ENCODE measurements at places on chromosomes 4 and X.

- DNase-seq: no peak
Observed at GRCh38 chr4:55736605-55737183, 82.9 kb upstream of the EXOC1L start.

GRCh38 chr4:5843573-5844530 lies 49.0 kb downstream of the CRMP1 start:
- DNase-seq: no peak

DNA sequence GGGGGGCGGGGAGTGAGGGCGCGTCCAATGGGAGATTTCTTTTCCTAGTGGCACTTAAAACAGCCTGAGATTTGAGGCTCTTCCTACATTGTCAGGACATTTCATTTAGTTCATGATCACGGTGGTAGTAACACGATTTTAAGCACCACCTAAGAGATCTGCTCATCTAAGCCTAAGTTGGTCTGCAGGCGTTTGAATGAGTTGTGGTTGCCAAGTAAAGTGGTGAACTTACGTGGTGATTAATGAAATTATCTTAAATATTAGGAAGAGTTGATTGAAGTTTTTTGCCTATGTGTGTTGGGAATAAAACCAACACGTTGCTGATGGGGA lies 1.1 kb downstream of the HTT start:
- DNase-seq: no peak

DNA sequence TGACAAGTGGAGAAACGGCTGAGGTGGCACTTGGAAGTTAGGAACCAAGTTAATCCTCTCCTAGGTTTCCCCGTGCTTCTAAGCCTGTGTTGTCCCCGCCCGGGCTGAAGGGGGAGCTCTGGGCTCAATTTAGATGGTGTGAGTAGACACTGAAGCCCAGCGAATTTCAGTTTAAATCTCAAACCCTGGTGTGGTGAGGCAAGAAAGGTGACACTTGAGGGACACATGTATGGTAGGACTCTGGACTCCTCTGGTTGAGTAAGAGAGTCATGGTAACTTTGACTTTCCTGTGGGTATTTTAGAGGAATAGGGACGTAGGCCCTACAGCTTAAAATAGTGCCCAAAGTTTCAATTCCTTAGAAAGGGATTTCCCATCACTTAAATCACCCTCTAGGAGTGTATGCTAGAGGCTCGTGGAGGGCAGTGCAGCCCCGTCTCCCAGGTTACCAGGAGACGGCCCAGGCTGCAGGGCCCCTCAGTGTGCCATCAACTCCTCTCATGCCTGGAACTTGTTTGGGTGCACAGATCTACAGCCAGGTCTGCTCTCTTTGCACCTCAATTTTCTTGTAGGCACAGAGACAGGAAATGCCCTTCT lies 24.0 kb downstream of the HAND2 start:
- DNase-seq: peak; percentile 74

- no peak for DNase-seq
Observed at GRCh38 chrX:42017971-42018370, 94.6 kb upstream of the CASK start.

GRCh38 chr4:8127051-8127826 lies 31.4 kb downstream of the ABLIM2 start:
- DNase-seq: no peak

DNA sequence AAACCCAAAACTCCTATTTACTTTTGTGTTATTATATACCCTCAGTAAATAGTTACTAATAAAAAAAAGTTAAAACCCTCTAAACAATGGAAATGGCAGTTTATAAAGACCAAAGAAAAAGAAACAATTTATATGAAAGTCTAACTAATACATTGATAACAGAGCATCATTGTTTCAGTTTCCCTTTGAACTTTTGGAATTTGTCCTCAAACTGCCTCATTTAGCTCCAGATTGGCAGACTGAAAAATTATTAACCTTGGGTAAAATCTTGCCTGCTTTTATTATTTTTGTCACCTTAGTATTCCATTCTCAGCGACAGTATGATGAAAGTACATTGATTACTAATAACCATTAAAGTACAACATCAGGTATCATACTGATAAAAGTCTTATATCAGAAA lies 124.0 kb downstream of the PDE5A start:
- no peak for DNase-seq

DNA sequence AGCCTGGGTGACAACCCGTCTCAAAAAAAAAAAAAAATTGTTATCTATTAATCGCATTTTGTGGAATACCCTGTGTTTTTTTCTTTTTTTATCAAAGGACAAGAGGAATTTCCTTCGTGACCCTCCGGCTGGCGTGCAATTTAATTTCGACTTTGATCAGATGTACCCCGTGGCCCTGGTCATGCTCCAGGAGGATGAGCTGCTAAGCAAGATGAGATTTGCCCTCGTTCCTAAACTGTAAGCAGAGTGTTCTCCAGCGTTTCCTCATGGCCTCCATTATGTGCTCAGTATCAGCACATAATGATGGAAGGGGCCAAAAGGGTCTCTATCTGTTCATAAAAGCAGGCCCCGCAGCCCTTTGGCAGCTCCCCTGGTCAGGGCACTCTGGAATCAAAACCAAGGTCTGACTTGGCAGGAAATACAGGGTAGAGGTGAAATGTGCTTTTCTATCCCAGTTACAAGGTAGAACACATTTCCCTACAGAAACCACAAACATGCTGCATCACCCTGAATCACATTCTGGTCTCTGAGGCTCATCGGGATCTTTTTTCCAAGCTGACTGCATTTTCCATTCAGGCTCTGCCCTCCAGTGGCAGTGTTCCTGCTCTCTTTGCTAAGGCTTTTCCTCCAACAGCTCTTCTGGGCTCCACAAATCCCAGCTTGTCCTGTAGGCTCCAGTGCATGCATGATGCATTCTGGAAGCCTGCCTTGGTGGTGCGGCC lies 24.4 kb downstream of the SYAP1 start:
- DNase-seq: no peak

DNA sequence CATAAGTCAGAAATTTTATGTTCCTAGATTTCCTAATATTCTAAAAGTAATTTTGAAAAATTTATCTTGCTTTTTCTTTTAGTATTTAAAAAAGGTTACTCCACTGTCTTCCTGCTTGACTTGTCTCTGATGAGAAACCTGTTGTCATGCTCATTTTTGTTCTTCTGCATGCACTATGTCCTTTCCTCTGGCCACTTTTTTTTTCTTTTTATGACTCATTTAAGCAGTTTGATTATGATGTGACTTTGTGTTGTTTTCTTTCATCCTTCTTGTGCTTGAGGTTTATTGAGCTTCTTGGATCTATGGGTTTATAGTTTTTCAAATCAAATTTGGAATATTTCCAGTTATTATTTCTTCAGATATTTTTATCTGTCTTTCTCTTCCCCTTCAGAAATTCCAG lies 12.0 kb upstream of the UFSP2 start:
- no peak for DNase-seq

- no peak for DNase-seq
Observed at GRCh38 chr4:153512162-153512852, 46.1 kb downstream of the TMEM131L start.

DNA sequence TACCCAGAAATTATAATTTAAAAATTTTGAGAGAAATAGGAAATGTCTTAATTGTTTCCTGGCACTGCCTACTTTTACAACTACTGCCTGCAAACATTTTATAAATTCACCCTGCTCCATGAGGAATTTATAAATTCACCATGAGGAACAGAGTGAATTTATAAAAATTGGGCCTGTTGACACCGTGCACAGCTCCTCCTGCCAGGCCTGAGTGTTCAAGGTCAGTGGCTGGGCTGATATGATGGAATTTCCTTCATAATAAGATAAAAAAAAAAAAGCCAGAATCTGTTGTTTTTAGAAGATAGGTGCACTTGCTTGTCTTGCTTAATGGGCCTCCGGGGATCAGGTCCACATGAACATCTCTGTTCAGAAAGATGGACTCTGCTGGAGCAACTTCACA lies 151.7 kb upstream of the RASGEF1B start:
- DNase-seq: no peak

DNA sequence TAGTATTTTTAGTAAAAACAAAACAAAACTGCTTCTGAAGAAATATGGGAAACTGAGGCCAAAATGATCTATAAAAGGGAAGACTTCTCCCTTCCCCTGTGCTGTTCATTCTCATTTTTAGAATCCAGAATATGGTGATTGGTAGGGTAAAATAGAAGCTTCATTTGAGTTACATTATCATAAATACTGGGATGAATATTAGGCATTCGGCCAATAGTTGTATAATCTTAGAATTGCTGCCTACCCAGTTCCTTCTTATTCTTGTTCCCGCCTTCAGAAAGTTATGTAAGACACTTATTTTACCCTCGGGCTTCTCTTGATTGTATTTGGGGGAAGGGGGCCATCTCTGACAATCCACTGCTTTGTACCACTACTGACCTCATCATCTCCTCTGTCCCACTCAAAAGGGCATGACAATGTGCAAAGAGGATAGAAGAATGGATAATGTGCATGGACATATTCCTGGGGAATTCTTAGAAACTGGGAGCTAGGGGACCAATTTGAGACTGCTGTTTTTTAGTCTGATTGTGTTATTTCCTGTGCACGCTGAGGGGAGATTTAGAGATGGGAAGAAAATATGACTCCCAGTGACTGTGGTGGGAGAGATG lies 588 bp downstream of the ART3 start:
- no peak for DNase-seq

All from stimulated activated CD8-positive, alpha-beta memory T cell treated with anti-CD3 and anti-CD28 coated beads, Interleukin-4, amount 100 ng/mL, for 48 hours (primary cell).